ENCODE measurements at places on chromosomes 7 and 10. TPM values are rescaled to one million over a fixed set of nuclear protein-coding genes. Genes with fewer than 3 reads are reported as not detected.

- DNase-seq = peak; percentile 70
Observed at GRCh38 chr7:134992626-134993179, 6.4 kb downstream of the AGBL3 start.

- DNase-seq = no peak
Observed at GRCh38 chr7:22989643-22990587, 24.0 kb downstream of the HYCC1 start.

DNA sequence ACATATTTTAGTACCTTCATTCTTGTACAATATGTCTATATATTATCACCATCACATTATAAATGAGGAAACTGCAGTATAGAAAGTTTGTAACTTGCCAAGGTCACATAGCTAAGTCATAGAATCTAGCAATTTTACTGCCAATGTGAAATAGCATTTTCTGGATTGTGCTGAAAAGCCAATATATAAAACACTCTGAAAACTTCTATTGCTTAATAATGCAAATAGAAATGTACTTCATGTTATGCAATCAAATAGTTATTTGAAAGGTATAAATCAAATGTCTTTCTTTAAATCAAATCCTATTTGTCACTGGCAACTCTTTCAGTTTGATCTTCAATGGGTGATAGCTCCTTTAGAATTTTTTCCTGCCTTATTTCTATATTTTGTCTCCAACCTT, 129.5 kb downstream of the TMEM26 start:
- DNase-seq = no peak

GRCh38 chr10:102713539-102713813, 721 bp downstream of the ARL3 start:
- no peak for DNase-seq

- DNase-seq = no peak
Observed at GRCh38 chr10:76251841-76252671, 820.6 kb downstream of the LRMDA start.

- DNase-seq = no peak
Observed at GRCh38 chr10:126844406-126844805, 60.8 kb upstream of the DOCK1 start.

- DNase-seq = no peak
Observed at GRCh38 chr7:46720761-46721160, 799.7 kb upstream of the IGFBP3 start.

GRCh38 chr10:114087255-114087654, 43.6 kb downstream of the ADRB1 start:
- no peak for DNase-seq

GRCh38 chr10:25016376-25017153, at the start of gene THNSL1:
THNSL1 (plus strand) TSS chr10:25016612; CDS start chr10:25023224, 6,612 bp downstream.
- peak; percentile 97 for DNase-seq

GRCh38 chr7:15104411-15105092, 202.0 kb upstream of the DGKB start:
- DNase-seq = no peak

DNA sequence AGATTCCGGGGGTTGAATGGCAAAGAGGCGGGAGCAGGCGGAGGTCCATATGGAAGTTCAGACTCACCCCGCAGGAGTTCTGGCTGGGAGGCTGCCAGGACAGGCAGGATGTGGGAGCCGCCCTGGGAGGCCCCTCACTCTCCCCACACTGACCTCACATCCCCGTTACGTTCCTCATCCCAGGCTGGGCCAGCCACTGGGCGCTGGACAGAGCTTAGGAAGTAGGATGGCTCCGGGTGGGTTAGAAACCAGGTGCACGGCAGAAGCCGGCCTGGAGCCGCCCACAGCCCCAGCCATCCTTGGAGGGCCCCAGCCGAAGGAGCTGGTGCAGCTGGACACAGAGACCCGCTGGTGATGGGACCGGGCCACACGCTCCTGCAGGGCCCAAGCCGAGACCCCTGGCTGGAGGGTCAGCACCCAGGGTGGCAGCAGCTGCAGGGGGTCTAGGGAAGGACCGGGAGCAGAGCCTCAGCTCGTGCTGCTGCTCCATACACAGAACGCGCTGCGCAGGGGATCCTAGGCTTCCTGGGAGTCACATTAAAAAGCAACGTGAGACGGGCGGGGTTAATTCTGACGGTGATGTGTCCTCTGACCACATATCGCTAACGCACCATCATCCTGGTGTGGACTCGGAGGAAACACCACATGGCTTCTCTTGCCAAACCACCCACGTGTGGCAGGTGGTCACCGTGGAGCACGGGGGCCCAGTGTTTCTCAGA, 98.6 kb upstream of the DIP2C start:
- no peak for DNase-seq

GRCh38 chr10:24292304-24293293, 83.7 kb downstream of the KIAA1217 start:
- no peak for DNase-seq

DNA sequence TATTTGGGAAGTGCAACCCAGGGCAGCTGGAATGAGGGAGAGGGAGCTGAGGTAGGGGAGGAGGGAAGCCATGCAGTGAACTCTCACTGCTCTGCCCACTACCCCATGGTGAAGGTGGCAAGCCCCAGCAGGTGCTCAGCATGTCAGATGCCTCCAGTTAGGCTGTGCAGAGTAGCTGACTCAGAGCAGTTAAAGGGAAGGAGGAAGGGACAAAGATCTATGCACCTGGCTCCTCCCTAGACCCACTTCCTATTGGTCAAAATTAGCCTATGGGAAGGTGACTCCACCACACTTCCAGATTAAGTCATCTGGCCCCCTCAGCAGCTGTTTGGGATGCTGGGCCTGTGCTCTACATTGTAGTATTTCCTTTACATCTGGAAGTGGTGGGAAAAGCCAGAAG, 125.7 kb upstream of the MTPN start:
- no peak for DNase-seq

GRCh38 chr10:117322260-117322659, 53.0 kb downstream of the PDZD8 start:
- DNase-seq = no peak

DNA sequence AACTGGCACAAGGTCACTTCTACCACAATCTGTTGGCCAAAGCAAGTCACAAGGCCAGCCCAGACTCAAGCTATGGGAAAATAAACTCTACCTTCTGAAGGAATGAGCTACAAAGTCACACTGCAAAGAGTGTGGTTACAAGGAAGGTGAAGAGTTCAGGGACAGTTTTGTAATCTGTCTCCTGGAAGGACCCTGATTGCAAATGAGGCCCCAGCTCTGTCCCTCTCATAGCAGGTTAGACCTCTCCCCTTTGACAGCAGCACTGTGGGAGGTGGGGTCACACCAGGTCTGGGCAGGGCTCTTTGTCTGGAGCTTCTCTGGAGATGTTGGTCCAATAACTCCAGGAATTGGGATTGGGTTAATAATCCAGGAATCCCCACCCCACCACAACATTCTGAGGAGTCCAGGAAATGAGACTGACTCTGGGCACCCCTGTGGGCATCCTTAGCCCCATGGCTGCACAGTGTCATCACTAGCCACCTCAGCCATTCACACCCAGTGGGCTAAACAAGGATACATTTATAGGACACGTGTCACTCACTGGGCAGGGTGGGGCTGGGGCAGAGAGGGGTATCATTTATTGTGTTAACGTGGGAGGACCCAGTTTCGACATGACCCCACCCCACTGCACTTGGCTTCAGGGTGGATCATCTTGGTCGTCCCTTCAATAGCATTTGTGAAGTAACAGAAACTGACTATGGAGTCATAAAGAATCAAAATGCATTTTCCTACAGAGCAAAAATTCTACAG, 23.7 kb upstream of the C10orf105 start:
- DNase-seq = no peak

Gene FAM131B
- 0.53 TPM for total RNA-seq

Gene IGF2BP3
- not detected for total RNA-seq

Gene UNCX
- total RNA-seq = not detected

Gene GNAI1
- total RNA-seq = 8.7 TPM

Gene CYP2C19
- total RNA-seq = not detected
